ENCODE measurements at places on chromosomes 3 and 15.

DNA sequence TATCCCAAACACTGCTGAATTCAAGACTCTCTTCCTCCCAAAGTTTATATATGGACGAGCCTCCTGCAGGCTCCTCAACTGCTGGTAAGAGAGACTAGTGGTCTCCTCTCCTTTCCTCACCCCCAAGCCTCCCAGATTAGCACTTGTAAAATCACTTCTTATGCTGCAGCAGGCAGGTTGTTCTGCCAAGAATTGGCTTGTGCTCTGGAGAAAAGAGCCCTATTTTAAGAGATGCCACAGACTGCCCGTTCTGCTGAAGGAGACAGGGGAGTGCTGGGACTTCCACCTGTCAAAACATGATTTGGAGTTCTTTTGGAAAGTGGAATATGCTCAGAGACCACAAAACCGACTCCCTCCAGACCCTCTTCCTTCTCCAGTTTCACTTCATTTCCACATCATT is 230.9 kb upstream of the EIF1B start:
- H3K27me3 ChIP-seq = no peaks in the 10 kb centered on the region
- no peaks in the 10 kb centered on the region for H3K36me3 ChIP-seq

DNA sequence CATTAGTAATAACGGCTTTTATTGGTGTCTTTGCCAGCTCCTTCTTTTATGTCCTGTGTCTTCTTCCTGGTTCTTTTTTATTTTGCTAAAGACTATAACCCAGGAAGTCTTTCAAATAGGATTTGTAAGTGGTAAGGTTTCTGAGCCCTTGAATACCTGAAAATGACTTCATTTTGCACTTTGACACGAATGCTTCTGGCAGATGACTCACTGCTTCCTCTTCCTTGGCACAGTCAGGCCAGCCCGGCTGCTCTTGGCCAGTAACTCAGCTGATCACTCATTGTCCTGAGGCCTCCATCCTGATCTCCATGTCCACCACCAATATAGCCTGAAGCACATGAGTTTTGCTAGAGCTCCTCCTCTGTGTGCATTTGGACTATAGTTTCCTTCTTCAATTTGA is 48.7 kb upstream of the NR2E3 start:
- H3K4me1 ChIP-seq = no peaks in the 10 kb centered on the region
- no peak overlapping the region for H3K27ac ChIP-seq
- DNase-seq = no peak
- peaks cover 6% of the 10 kb centered on the region for H3K36me3 ChIP-seq
- H3K4me3 ChIP-seq = no peak overlapping the region
- no peaks in the 10 kb centered on the region for H3K27me3 ChIP-seq

GRCh38 chr15:77904436-77904821 is 173.1 kb downstream of the TBC1D2B start:
- H3K4me1 ChIP-seq = peaks cover 13% of the 10 kb centered on the region
- no peaks in the 10 kb centered on the region for H3K27me3 ChIP-seq
- H3K4me3 ChIP-seq = no peak overlapping the region
- H3K36me3 ChIP-seq = no peaks in the 10 kb centered on the region

DNA sequence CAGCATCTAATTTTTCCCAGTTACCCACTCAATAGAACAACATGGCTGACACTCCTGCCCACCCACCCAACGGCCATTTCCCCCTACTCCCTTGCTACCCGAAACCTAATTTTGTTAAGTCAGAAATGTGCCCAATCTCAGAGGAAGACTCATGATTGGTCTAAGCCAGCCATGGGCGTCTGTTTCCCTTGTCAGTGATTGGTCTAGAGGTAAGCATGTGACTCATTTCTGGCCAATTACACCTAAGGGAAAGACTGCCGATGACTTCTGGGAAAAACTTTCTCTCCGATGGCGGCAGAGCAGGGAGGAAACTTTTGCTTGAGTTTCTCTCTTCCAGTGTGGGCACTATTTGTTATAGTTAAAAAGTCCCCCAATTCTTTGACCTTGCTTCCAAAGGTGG is 72.9 kb downstream of the RPLP1 start:
- H3K4me3 ChIP-seq = no peak overlapping the region
- peaks cover 71% of the 10 kb centered on the region for H3K27me3 ChIP-seq
- H3K36me3 ChIP-seq = no peaks in the 10 kb centered on the region
- no peak overlapping the region for H3K27ac ChIP-seq

DNA sequence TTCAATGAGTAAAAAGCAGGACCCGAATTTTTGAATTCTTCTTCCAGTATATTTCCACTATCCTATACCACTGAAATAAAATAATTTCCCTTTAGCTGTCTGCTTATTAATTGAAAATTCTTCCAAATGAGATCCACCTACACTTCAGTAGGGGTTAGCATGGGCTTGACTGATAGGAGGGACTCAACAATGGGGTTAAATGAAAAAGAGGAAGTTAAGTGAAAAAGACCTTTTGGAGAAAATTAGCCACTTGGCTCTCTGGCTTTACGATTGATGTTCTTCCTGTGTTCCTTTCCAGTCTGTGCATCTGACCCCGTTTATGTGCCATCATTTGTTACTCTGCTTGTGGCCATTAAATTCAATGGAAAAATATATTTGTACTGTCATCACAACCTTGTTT is 54.0 kb upstream of the GCNT3 start:
- H3K36me3 ChIP-seq = no peaks in the 10 kb centered on the region
- no peak overlapping the region for H3K27ac ChIP-seq
- H3K27me3 ChIP-seq = no peaks in the 10 kb centered on the region
- no peak for DNase-seq
- H3K4me1 ChIP-seq = no peaks in the 10 kb centered on the region
- no peak overlapping the region for H3K4me3 ChIP-seq

DNA sequence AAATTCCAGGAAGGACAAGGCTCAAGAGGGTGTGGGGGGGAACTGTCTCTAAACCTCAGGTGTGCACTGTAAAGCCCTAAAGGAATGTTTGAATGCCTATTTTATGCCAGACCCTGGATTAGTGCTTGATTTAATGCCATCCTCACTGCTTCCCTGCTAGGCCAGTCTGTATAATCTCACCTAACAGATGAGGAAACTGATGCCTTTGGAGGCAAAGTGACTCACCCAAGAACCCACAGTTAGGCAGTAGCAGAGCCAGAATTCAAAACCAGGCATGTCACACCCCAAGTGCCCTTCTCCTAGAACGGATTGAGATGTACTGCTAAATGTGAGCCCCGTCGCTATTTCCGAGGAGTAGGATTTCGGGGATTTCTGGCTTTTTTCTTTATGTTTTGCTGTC is 7.8 kb downstream of the CAMK1 start:
- H3K4me1 ChIP-seq = peaks cover 8% of the 10 kb centered on the region
- no peak overlapping the region for H3K4me3 ChIP-seq
- peaks cover 18% of the 10 kb centered on the region for H3K36me3 ChIP-seq
- DNase-seq = no peak
- no peak overlapping the region for H3K27ac ChIP-seq

DNA sequence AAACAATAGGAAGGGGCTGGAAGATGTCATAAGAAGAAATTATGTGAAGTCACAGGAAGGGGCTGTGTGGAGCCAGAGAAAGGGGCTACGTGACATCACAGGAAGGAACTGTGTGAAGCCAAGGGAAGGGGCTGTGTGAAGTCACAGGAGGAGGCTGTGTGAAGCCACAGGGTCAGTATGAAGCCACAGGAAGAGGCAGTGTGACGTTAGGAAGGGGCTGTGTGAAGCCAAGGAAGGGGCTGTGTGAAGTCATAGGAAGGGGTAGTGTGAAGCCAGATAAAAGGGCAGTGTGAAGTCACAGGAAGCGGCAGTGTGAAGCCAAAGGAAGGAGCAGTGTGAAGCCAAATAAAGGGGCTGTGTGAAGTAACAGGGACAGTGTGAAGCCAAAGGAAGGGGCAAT is 32.5 kb downstream of the GASK1A start:
- DNase-seq = no peak
- H3K4me3 ChIP-seq = no peak overlapping the region
- H3K4me1 ChIP-seq = no peaks in the 10 kb centered on the region
- H3K27ac ChIP-seq = no peak overlapping the region
- H3K27me3 ChIP-seq = no peaks in the 10 kb centered on the region
- no peaks in the 10 kb centered on the region for H3K36me3 ChIP-seq

DNA sequence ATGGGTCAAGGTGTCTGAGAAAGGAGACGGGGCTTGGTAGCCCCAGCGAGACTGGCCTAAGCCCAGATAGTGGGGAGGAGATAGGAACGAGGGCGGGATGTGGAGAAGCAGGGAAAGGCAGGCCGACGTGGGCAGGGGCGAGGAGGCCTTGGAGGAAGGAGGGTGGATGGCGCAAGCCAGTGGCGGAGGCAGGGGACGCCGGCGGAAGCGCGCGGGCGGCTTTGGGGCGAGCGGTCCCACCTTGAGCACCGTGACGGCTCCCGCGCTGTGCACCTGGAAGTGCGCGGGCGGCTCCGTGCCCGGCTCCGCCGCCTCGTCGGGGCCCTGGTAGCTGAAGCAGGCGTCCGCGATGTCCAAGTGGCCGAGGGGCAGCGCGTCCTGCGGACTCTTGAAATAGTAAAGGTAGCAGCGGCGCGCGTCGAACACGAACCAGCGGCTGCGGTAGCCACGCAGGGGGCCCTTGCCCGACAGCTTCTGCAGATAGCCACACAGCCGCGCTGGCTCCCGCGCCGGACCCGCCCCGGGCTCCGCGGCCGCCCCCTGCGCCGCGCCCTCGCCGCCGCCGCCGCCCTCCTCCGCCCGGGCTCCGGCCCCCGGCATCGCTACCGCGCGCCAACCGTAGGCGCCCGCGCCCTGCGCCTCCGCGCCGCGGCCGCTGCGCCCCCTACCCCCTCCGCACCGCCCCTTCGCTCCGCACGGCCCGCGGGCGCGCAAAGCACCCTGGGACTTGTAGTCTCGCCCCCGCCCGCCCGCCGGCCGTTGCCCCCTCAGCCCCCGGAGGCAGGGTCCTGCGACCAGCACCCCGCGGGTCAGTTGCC is at the start of gene TBC1D2B:
TBC1D2B (minus strand) TSS at position 659 of the 818 bp plus-strand sequence; CDS start at position 600, 59 bp downstream.
- no peak for DNase-seq
- H3K27me3 ChIP-seq = no peaks in the 10 kb centered on the region
- H3K36me3 ChIP-seq = no peaks in the 10 kb centered on the region
- H3K27ac ChIP-seq = peak within 1 kb of the TSS; percentile 82
- peak within 1 kb of the TSS; percentile 91 for H3K4me3 ChIP-seq
- H3K4me1 ChIP-seq = peaks cover 58% of the 10 kb centered on the region

- H3K4me3 ChIP-seq = no peak overlapping the region
- no peaks in the 10 kb centered on the region for H3K36me3 ChIP-seq
- no peaks in the 10 kb centered on the region for H3K27me3 ChIP-seq
Observed at GRCh38 chr3:150308481-150309256, 99.4 kb upstream of the TSC22D2 start.

DNA sequence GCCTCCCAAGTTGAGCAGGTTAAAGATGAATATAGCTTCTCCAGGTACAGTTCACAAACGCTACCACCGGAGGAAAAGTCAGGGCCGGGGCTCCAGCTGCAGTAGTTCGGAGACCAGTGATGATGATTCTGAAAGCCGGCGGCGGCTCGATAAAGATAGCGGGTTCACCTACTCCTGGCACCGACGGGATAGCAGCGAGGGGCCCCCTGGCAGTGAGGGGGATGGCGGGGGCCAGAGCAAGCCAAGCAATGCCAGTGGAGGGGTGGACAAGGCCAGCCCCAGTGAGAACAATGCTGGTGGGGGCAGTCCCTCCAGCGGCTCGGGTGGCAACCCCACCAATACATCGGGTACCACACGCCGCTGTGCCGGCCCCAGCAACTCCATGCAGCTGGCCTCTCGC is 61.4 kb downstream of the SNRK start:
- H3K27me3 ChIP-seq = no peaks in the 10 kb centered on the region
- H3K27ac ChIP-seq = no peak overlapping the region
- no peak overlapping the region for H3K4me3 ChIP-seq

- no peak overlapping the region for H3K27ac ChIP-seq
- H3K27me3 ChIP-seq = no peaks in the 10 kb centered on the region
- H3K4me3 ChIP-seq = no peak overlapping the region
- no peaks in the 10 kb centered on the region for H3K36me3 ChIP-seq
- no peak for DNase-seq
- H3K4me1 ChIP-seq = peaks cover 4% of the 10 kb centered on the region
Observed at GRCh38 chr3:138472141-138472825, 37.9 kb downstream of the ESYT3 start.

DNA sequence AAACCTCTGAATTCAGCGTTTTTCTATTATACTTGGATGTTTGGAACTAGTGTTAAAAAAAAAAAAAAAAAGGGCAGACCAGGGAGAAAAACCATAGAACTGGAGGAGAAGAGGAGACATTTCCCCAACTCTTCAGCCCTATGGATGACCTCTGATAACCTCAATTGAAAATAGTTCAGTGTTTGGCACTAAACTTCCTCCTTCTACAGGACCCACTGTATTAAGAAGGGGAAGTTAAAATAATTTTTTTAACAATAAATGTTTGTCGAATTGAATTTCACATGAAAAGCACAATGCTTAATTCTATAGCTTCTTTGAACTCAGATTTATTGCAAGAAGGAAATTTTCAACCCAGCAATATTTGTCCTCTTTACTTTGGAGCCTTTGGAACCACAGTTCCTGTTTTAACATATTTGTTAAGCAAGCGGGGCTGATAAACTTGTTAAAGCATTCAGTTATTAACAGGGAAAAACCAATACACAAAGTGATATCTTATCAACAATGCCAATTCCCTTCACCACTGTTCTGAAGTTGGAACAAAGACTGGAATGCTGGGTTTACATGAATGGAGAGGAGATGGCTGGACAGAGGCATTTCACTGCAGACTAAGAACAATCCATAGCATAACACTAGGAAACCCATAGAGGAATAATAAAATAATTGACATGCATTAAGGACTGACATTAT is 3.1 kb upstream of the A4GNT start:
- H3K27me3 ChIP-seq = no peaks in the 10 kb centered on the region
- H3K36me3 ChIP-seq = no peaks in the 10 kb centered on the region
- H3K4me1 ChIP-seq = no peaks in the 10 kb centered on the region
- no peak overlapping the region for H3K27ac ChIP-seq
- no peak for DNase-seq

DNA sequence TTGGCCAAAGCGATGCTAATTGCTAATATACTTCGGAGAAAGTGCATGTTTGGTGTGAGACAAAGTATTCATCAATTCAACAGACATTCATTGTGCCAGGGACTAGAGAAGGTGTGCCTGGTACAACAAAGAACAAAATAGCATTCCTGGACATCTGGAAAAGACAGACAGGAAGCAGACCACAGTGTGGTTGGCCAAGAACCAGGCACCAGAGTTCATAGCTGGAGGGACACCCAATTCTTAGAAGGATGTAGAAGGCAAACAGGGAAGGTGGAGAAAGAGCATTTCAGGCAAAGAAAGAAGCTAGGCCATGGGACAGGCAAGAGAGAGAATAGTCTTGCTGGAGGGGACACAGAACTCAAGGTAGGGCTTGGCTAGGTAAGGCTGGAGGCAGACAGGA is 105.8 kb upstream of the ETV5 start:
- peaks cover 18% of the 10 kb centered on the region for H3K4me1 ChIP-seq
- no peaks in the 10 kb centered on the region for H3K36me3 ChIP-seq
- DNase-seq = no peak
- H3K4me3 ChIP-seq = no peak overlapping the region

All from esophagus squamous epithelium (tissue), 5 donors.